ENCODE measurements at places on chromosomes 13 and 19.

DNA sequence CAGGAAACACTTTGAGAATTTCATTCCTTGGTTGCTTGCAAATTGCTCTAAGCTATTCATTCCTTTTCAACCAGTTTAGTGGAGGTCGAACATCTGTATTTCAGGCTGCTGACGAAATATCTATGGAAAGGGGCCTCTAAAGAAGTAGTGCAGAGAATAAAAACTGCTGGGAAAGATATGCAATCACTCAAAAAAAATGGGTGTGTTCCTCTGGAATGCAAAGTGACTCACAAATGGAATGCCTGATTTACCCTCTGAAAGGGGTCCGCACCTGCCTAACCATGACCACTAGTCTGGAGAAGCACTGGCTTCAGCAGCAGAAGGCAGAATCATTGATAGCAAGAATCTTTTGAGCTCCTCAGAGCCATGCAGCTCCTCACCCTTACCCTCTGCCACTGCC lies 129.4 kb downstream of the PCDH9 start:
- no peak for DNase-seq

GRCh38 chr19:34232566-34233481 lies 21.5 kb upstream of the GARRE1 start:
- no peak for DNase-seq

- DNase-seq: no peak
Observed at GRCh38 chr13:42395086-42395821, 123.3 kb downstream of the AKAP11 start.

GRCh38 chr13:56697011-56697410 lies 443.7 kb upstream of the PRR20A start:
- no peak for DNase-seq

DNA sequence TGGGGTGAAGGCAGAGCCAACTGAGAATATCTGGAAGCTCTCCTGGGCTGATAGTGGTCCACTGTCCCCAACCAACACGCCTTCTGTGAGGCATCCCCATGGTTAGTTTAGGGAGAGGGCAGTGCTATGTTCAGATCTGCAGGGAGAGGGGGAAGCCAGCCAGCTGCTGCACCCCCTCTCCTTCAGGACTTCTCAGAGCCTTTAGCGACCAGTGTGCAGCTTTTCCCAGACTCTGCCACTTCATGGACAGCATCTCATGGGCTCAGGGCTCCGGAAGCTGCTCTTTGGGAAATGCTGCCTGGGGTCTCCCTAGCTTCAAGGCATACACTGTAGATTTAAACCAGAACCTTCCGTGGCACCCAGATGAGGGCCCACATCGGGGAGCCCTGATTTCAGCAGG lies 33.5 kb downstream of the TMED1 start:
- no peak for DNase-seq

- peak; percentile 70 for DNase-seq
Observed at GRCh38 chr19:11279505-11280236, 16.3 kb upstream of the TSPAN16 start.
